Activated naive CD4-positive, alpha-beta T cell treated with anti-CD3 and anti-CD28 coated beads, Interleukin-2, amount 10 ng/mL, durations not matched to agents 7 days and 5 days (primary cell): ENCODE measurements at places on chromosomes 2 and 18.

DNA sequence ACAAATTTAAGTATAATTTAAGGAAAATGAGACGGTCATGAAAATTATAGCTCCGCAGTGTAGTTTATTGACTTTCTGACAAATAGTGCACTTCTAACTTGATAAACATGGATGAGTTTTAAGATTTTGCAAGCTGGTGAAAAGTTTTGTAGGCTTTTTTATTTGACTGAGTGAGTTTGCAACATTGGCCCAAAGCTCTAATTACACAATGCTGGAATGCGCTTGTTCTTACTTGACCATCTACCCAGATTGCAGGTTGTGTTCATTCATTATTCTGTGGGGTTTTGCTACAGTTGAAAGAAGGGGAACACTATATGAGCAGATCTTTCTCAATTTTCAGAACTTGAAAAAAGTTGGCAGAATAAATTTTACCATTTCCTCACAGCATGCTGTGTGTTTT, 13.5 kb downstream of the SPOPL start:
- peaks cover 16% of the 10 kb centered on the region for H3K27me3 ChIP-seq
- H3K36me3 ChIP-seq = peaks cover 6% of the 10 kb centered on the region
- DNase-seq = no peak
- H3K27ac ChIP-seq = no peak overlapping the region
- peaks cover 18% of the 10 kb centered on the region for H3K4me1 ChIP-seq
- no peak overlapping the region for H3K4me3 ChIP-seq

- peaks cover 5% of the 10 kb centered on the region for H3K27me3 ChIP-seq
- H3K4me3 ChIP-seq = no peak overlapping the region
- no peak overlapping the region for H3K27ac ChIP-seq
- no peaks in the 10 kb centered on the region for H3K36me3 ChIP-seq
- DNase-seq = no peak
- no peaks in the 10 kb centered on the region for H3K4me1 ChIP-seq
Measured at GRCh38 chr2:235612181-235612950, 118.5 kb downstream of the AGAP1 start.

DNA sequence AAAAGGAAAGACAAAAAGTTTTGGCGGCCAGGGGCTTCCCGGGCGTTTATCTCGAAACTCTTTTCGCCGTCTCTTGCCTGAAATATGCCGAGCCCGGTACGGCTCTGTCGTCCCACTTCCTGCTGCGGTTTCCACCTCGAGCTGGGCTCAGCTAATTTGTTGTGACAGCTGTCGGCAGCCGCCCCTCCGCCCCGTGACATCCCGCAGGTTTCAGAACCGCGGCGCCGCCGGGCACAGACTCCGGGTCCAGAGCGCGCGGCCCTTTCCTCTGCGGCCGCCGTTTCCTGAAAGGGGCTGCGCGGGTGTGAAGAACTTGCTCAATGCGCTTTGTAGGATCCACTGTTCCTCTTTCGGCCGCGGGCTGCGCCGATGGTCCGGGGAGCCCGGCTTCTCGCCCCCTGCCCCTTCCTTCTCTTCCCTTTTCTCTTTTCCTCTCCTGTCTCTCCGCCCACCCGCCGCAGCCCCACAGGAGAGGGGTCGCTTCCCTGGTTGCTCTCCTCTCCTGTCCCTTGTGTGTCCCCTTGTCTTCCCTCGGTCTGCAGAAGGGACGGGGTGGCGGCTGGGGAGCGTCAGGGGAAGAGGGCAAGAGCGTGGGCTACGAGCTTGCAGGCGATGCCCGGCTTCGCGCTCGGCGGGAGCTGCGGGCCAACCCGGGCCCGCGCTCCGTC, 648 bp downstream of the ARID5A start:
- H3K27me3 ChIP-seq = peaks cover 22% of the 10 kb centered on the region
- DNase-seq = peak; percentile 96
- peaks cover 56% of the 10 kb centered on the region for H3K4me1 ChIP-seq
- H3K4me3 ChIP-seq = peak overlapping the region; percentile 95

DNA sequence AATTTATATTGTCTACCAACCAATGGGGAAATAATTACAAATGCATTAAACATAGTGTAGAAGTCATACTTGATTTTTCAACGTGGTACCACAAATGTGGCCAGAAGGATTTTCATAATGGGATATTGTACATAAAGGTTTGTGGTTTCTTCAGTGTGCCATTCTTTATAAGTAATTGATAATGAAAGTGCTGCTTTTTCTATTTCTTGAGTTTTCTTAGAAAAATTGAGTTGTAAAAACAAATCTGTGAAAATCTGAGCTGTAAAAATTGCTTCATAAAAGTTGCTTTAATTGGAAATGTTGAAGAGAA, 103.6 kb downstream of the KYNU start:
- no peak overlapping the region for H3K27ac ChIP-seq
- peaks cover 3% of the 10 kb centered on the region for H3K27me3 ChIP-seq
- no peak overlapping the region for H3K4me3 ChIP-seq
- no peaks in the 10 kb centered on the region for H3K36me3 ChIP-seq

DNA sequence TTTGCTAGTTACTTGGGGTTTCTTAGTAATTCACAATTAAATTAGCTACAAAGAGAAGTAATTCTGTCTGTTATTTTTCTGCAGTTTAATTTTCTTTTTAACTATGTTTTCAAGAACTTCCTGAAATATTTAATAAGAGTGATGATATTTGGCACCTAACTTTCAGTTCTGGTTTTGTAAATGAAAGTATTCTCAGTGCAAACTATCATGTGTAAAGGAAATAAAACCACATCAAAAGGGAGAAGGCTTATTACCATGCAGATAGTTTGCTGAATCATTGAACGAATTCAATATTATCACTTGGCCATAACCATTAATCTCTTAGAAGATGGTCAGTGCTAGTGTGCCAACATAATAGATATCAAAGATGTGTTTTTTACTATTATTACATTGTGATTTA, 29.2 kb downstream of the DYTN start:
- peaks cover 13% of the 10 kb centered on the region for H3K27me3 ChIP-seq
- H3K4me3 ChIP-seq = no peak overlapping the region
- H3K36me3 ChIP-seq = no peaks in the 10 kb centered on the region

DNA sequence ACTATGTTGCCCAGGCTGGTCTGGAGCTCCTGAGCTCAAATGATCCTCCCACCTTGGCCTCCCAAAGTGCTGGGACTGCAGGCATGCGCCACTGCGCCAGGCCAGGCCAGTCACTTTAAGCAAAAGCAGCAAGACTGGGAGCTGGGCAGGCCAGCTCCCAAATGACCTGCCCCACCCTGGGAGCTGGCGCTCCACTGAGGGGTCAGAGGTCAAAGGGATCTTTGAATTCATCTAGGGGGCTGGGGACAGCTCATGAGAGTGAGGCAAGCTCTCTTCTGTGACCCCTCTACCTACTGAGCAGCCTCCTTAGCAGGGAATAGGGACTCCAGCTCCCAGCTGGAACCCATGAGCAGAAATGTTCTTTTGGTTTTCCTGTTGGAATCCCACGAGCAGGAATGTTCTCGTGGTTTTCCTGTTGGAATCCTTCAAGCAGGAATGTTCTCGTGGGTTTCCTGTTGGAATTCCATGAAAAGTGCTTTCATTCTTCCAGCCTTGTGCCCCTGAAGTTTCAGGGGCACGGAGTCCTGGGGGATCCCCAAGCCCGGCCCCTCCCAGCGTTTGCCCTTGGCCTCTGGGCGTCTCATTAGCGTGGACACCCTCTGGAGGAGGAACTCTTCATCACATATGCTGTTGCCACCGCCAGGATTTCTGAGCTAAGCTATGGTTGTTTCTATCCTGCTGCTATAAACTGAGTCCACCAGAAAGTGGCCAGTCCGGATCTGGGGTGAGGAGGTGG, 162.0 kb upstream of the HAAO start:
- no peaks in the 10 kb centered on the region for H3K4me1 ChIP-seq
- H3K27ac ChIP-seq = no peak overlapping the region
- DNase-seq = no peak
- H3K27me3 ChIP-seq = peaks cover 45% of the 10 kb centered on the region
- H3K36me3 ChIP-seq = no peaks in the 10 kb centered on the region

DNA sequence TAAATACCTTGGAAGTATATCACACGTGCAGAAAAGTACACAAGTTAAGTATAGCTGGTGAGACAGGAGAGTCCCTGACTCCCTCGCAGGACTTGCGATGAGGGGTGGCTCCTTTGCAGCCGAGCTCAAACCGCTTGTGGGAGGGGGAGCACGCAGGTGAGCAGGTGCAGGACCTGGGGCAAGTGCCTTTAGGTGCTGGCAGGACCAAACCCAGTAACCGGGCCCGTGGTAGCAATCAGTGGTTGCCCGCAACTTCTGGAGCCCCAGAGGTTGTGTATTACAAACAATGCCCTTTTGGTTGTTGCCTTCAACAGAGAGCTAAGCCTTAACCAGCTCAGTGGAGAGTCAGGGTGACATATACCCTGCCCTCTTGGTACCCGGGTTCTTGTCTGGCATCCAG, 132.8 kb downstream of the PARD3B start:
- H3K27me3 ChIP-seq = peaks cover 10% of the 10 kb centered on the region
- no peak for DNase-seq
- no peaks in the 10 kb centered on the region for H3K36me3 ChIP-seq
- no peaks in the 10 kb centered on the region for H3K4me1 ChIP-seq

DNA sequence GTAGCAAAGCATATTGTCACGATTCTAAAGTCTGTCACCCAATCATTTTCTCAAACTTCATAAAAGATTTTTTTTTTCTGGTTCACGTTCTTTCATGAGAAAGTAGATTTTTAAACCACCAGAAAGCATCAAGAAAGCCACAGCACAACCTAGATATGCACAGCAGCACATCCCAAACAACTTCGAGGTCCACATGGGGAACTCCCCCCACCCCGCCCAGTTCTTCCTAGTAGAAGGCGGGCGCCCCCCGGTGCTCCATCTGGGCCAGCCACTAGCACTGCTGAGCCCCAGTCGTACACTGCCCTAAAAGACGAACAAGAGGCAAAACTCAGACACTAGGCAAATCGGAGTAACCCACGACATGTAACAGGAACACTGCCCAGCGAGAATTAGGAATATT, 15.5 kb downstream of the HDLBP start:
- H3K4me1 ChIP-seq = peaks cover 50% of the 10 kb centered on the region
- H3K36me3 ChIP-seq = peaks cover 21% of the 10 kb centered on the region
- DNase-seq = peak; percentile 67
- H3K4me3 ChIP-seq = no peak overlapping the region
- no peaks in the 10 kb centered on the region for H3K27me3 ChIP-seq

- no peaks in the 10 kb centered on the region for H3K4me1 ChIP-seq
- no peak overlapping the region for H3K27ac ChIP-seq
- H3K4me3 ChIP-seq = no peak overlapping the region
Measured at GRCh38 chr2:165305391-165306096, 66.3 kb downstream of the SCN2A start.
